ENCODE measurements at places on chromosomes 5 and 9.

DNA sequence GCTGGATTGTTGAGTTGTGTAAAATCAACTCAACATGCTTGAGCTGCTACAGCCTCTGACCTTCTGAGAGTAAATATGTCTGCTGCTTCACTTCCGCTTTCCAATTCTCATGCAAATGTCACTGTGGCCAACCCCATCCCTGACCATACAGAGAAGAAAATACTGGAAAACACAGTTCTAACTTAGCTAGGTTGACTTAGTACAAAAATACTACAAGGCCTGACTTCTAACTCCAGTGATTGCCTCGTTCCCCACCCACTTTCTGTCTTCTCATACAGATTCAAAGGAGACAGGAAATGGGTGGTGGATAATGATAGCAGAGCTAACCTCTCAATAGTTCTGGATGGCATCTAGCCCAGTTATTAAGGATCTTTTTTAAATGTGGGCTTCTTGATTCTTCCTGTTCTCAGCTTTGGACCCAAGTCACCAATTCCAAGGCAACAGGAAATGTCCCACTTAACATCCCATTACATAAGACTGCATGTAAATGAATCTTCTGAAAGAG, 226.6 kb upstream of the SLC24A2 start:
- no peak for DNase-seq

GRCh38 chr5:79448336-79448735, 65.6 kb downstream of the HOMER1 start:
- no peak for DNase-seq

DNA sequence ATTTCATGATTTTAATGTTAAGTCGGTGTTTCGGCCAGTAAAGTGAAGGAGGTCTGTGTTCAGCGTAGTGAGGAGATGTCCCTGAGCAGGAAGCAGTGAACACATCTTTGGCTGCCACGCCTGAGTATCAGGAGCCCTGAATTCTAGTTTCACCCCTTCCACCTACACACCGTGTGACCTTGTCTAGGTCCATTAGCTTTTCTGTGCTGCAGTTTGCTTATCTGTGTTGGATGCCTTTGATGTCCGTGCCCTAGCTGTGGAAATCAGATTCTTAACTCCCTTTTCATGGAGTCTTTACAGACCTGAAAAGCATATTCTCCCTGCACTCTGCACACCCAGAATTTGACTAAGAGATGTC, 601 bp downstream of the FBXO38 start:
- no peak for DNase-seq

DNA sequence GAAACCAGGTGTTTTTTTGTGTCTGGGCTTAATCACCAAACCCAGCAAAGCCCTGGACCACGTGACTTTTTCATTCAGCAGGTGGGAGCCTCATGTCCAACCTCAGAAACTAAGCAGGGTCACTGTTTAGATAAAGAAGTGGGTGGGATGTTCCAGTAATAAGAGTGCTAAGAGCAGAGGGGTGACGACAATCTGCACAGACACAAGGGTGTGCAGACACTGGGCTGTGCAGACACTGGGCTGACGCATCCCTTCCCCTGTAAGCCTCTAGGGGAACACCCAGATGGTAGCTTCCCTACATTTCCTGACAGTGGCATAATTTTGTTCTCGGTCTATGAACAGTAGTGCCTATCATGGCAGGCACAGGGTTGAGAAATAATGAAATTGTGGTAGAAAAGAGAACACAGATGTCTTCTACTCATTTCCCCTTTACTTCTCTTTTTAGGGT, 85.1 kb downstream of the SAXO1 start:
- DNase-seq = no peak

DNA sequence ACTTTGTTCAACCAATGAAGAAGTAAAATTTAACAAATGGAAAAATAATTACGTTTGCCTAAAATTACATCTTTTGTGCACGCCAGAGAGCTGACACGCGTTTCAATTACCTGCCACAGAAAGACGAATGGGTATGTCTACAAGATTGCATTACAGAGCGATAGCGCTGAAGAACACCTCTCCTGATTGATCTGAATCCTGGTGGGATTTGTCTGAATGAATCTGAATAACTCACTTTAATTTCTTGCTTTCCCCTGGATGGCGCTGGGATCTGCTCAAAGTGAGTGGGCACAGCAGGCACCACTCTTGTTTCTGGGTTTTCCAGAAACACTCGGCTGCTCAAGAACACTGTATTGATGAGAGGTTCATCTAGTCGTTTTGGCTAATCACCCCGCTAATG, 148.8 kb upstream of the TBC1D2 start:
- DNase-seq = no peak

DNA sequence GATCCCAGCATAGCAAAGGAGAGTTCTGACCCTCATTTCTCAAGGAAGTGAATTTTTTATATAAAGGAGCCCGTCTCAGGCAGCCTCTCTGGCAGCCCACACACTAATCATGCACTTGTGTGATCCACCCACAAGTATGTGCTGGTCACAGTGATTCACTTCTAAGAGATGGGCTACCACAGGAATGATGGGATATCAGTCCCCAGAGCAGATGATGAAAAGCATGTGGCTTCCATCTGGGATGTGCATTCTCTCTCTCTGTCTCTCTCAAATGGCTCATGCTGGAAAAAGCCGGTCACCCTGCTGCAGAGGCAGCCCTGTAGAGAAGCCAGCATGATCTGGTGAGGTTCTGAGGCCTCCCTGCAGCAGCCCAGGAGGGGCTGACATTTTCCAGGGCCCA, 74.2 kb upstream of the ADCY2 start:
- peak; percentile 34 for DNase-seq

DNA sequence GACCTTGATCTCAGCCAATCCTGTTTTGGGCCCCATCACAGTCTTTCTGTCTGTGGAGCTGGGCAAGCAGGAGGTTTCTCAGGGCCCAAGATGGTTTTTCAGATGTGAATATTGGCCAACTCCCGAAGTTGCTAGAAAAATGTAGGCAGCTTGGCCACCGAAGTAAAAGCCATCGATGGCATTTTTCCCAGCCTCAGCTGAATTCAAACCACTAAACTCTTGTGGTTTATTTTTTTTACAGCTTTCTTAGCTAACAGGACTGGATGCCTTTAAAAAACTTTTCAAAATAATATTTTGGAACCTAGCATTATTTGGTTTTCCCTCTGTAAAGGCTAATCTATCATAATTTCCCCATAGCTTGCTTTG, 102.5 kb upstream of the ERCC6L2 start:
- DNase-seq = peak; percentile 36

- no peak for DNase-seq
Observed at GRCh38 chr9:87433853-87434252, 63.8 kb upstream of the DAPK1 start.

GRCh38 chr9:134030821-134031470, 5.7 kb downstream of the BRD3OS start:
- no peak for DNase-seq

DNA sequence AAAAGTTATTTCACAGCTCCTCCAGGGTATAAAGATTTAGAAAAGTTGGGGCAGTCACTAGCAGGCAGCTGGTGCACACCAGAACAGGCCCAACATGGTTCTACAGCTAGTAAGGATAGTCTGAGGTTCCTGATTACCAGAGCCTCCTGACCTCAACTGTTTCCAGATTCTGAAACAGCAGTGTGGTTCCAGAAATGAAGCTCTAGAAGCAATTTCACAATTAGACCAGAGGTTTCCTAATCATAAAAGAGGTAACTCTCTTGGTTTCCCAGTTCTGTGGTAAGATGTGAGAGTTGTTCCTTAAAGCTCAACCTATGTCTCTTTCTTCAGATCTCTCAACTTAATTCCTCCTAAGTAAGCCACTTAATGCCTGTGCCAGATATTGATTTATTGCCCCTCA, 11.9 kb downstream of the AGTPBP1 start:
- DNase-seq = no peak

DNA sequence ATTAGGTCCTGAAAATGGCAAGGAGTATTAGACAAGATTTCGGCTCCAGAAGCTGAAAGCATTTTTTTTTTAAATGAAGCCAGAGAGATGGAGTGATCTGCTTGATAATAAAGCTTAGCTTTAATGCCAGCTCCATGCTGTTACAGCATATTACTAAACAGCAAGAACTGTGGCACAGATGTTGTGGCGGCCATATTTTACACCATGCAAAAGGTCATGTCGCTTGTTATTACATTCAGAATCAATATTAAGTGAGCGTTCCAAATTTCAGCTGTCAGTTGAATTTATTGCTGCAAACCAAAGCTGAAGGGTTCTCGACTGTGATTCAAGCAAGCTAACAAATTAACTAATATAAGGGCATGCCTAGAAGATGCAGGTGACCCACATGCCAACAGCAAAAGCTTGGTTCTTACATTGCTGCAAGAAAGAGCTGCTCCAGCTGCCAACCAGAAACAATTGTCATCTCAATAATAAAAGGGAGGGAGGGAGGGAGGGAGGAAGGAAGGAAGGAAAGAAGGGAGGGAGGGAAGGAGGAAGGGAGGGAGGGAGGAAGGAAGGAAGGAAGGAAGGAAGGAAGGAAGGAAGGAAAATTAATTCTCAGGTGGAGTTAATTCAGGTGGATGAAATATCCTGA, 517.7 kb upstream of the WWC1 start:
- no peak for DNase-seq

- DNase-seq = peak; percentile 78
Observed at GRCh38 chr5:137954131-137954879, 65.0 kb downstream of the PKD2L2 start.

GRCh38 chr5:142200387-142200786, 91.8 kb downstream of the NDFIP1 start:
- DNase-seq = no peak

DNA sequence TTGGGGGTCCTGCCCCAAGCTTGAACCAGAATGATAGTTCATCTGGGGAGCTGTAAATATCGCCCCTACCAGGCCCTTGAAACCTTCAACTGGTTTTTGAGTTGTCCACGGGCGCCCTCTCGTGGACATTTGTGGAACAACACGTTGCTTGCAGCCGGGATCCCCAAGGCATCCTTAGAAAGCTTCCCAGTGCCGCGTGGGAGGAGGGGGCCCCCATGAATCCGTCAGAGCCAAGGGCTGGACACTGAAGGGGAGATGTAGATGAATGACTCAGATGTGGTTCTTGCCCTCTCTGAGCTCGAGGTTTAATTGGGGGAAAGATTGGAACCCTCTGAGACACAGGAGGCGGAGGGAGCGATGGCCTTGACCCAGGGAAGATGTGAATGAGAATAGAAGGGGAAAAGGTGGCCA, 31.8 kb upstream of the ORM1 start:
- peak; percentile 43 for DNase-seq

GRCh38 chr9:80797831-80798688, 891.3 kb downstream of the TLE1 start:
- DNase-seq = peak; percentile 81

DNA sequence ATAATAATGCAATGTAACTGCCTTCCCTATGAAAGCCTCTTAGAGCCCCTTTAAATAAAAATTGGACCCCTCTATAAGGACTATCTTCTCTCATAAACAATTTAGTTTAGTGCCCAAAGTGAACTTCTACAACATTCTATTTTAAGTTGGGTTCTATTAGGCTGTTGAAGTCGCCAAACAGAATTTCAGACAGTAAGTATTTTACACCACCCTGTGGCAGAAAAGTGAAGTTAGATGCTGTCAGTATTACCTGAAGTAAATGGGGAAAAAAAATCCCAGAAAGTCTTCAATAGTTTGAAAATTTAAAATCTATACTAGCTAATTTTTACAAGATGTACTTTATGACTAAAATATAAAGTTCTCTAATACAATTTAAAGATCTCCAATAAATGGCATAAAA, 29.5 kb downstream of the CAAP1 start:
- no peak for DNase-seq

DNA sequence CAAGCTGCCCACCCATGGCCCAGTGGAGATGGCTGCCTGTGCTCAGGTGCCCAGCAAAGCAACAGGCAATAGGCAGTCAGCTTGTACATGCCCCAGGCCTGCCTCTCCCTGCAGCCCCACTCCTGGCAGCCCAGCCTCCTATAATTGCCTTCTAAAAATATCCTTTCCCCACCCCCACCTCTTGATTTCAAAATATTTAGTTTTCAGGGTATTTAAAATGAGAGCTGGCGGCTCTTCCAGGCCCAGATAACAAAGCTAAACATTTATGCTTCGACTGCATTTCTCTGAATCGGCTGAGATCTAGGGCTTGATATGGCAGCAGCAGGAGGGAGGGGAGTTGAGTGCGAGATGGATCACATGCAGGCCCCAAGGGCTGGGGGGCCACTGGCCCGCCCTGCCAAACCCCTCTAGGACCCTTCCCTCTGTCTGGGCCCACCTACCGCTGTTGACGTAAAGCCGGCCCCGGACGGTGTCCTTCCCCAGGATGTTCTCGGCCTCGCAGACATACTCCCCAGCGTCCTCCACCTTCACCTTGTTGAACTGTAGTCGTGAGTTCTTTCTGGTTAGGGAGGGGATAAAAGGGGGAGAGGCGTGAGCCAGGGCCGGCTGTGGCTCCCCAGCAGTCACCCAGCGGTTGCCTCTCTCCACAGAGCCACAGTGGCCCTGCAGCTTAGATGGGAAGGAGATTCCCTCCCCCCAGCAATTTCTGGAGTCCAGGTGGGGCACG, 85.0 kb downstream of the PSD2 start:
- no peak for DNase-seq

- DNase-seq = no peak
Observed at GRCh38 chr5:125137535-125137934, 391.1 kb upstream of the ZNF608 start.

- peak; percentile 30 for DNase-seq
Observed at GRCh38 chr9:76571743-76572146, 112.8 kb downstream of the GCNT1 start.

- no peak for DNase-seq
Observed at GRCh38 chr5:65828022-65828896, 98.1 kb upstream of the ERBIN start.

- no peak for DNase-seq
Observed at GRCh38 chr9:115717711-115718173, 435.8 kb upstream of the PAPPA start.

DNA sequence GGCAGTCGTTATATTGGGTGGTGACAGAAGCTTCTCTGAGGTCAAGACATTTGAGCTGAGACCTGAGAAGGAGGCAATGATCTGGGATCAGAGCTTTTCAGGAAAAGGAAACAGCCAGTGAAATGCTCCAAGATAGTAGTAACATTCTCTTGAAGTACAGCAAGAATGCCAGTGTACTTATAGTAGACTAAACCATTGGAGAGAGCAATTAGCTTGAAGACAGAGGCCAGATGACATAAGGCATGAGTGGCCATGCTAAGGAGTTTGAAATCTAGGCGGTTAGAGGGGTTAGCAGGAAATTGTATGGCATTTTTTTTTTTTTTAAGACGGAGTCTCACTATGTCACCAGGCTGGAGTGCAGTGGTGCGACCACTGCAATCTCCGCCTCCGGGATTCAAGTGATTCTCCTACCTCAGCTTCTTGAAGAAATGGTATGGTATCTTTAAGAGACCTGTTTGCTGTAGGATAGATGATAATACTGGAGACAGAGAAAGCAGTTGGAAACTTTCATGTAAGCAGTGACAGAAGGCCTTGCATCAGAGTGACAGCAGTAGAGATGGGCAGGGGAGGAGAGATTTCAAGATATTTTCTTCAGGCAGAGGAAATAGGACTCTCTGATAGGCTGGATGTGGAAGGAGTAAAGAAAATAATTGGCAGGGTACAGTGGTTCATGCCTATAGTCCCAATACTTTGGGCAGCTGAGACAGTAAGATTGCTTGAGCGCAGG, 482.2 kb upstream of the PAPPA start:
- DNase-seq = no peak

Data from MG63 (cell line).